ENCODE measurements at places on chromosomes 13 and 19. TPM values are rescaled to one million over a fixed set of nuclear protein-coding genes. Genes with fewer than 3 reads are reported as not detected.

Gene B9D2
- total RNA-seq: 6.8 TPM

Gene FFAR1
- total RNA-seq: not detected

Gene S1PR4
- total RNA-seq: 2.1 TPM

Gene IL11
- not detected for total RNA-seq

Gene ZBTB45
- total RNA-seq: 9.3 TPM

Gene GPI
- 344 TPM for total RNA-seq

Gene C19orf33
- total RNA-seq: not detected

Gene CCDC70
- not detected for total RNA-seq

Gene WDR88
- not detected for total RNA-seq

Gene CD209
- total RNA-seq: under 0.01 TPM

Measured in dermis blood vessel endothelial cell (primary cell).